NCI-H82 (cell line): ENCODE measurements at places on chromosomes 13 and 19.

DNA sequence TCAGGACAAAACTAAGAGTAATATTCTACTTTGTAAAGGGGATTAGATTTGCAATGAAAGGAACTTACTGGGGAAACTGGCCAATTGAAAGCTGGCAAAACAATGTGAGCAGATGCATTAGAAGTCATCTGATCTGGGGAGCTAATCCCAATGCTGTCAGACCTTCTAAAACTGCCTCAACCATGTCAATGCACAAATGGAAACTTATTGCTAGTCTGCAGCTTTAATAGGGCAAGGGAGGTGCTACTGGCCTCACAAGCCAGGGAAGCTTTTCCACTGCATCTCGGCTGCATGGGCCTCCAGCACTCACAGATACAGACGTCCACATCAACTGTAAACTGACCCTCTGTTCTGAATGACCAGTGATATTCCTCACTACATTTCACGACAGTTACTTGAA lies 154.2 kb downstream of the LHFPL6 start:
- DNase-seq: peak; percentile 95

- DNase-seq: no peak
These were observed 29.7 kb downstream of the GTF2F2 start for GRCh38 chr13:45149964-45150363.

- no peak for DNase-seq
These were observed 217.5 kb upstream of the MAB21L1 start for GRCh38 chr13:35694031-35694430.

DNA sequence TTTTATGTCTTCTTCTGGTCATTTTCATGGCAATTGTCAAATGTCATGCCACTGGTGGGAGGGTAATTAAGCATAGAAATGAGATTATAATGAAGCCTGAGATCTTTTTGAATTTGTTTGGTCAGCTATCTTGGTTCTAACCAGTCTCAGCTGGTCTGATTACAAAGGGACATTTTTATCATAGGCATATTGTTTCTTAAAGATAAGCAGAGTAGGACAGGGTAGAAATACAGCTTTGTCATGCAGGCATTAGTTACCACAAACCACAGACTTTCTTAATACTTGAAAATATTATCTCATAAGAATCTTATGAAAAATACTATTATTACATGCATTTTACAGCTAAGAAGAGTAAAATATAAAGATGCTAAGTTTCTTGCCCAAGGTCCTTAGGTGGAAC lies 1761.5 kb downstream of the PCDH9 start:
- DNase-seq: no peak

- peak; percentile 68 for DNase-seq
These were observed 846 bp upstream of the PRKACA start for GRCh38 chr19:14118165-14119051.

- no peak for DNase-seq
These were observed 38.6 kb downstream of the TMTC4 start for GRCh38 chr13:100636004-100636403.

- DNase-seq: no peak
These were observed 40.2 kb downstream of the KCNRG start for GRCh38 chr13:50055454-50055853.
